Glomerular endothelial cell (primary cell): ENCODE measurements at places on chromosomes 4 and X. TPM values are rescaled to one million over a fixed set of nuclear protein-coding genes. Genes with fewer than 3 reads are reported as not detected.
A peak's percentile ranks its signal among the peaks of the same experiment; 100 is the strongest.

GRCh38 chr4:80294206-80294605 lies 27.7 kb downstream of the FGF5 start:
- no peak for DNase-seq

GRCh38 chr4:132132433-132132832 lies 1016.7 kb upstream of the PCDH10 start:
- DNase-seq = no peak

DNA sequence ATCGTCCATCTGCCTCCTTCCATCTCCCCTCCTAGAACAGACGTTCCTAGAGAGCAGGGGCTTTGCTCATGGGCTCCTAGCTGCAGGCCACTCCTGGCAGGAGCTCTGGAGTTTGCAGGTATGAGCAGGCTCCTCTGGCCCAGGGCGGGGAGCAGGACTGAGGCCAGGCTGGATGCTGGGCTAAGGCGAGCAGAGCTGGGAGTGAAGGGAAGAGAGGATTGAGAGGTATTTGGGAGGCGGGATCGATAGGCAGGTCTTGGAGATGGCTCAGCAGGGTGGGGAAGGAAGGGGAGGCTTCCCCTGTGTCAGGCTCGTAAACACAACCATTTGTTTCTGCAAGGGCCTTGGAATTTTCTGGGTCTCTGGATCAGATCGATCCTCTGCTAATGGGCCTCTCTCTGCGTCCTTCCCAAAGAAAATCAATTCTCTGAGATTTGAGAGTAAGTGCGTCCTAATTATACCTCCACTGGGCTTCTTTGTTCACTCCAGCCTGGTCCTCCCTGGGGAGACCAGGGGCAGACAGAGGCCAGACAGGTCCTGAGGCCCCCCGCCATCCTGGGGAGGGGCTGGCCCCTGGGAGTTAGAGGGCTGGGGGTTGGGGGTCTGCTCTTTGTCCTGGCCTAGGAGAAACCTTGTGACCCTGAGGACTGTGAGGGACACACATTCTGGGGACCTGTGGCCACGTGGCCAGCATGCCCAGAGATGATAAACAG lies 94.8 kb upstream of the PSAPL1 start:
- no peak for DNase-seq

DNA sequence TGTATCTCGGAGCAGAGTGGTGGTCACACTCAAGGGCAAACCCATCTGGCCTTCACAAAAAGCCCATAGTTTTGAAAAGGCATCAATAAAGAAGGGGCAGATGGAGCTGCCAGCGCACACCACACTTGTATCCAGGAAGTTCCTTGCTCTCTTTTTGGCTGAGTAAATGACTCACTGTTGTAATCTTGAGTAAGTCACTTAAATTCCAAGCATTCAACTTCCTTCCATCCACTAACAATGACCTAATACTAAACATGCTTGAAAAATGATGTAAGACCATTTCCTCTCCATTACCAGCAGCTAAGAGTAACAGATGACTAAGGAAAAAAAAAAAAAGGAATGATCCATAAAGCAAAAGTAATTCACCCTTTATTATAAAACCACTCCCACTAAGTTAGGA lies 32.4 kb upstream of the MYOZ2 start:
- peak; percentile 96 for DNase-seq

GRCh38 chrX:67543818-67544217 lies at the start of gene AR:
TSS of gene AR (plus strand) at chrX:67544021. CDS start at chrX:67545147, 1,126 bp downstream.
- no peak for DNase-seq

DNA sequence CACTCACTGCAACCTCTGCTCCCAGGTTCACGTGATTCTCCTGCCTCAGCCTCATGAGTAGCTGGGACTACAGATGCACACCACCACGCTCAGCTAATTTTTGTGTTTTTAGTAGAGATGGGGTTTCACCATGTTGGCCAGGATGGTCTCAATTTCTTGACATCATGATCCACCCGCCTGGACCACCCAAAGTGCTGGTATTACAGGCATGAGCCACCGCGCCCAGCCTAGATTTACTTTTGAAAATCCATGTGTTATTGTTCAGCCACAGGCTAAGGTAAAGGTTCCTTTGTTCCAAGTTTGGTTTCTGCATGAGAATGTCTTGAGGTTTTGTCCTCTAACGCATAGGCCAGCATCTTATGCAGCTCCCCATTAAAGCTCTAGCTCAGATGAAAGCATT lies 371.6 kb downstream of the DMD start:
- no peak for DNase-seq

GRCh38 chrX:125850693-125851092 lies 315.4 kb downstream of the DCAF12L2 start:
- DNase-seq = no peak

GRCh38 chrX:85544609-85545008 lies 165.1 kb upstream of the POF1B start:
- no peak for DNase-seq

- no peak for DNase-seq
These were observed 269.2 kb upstream of the DDX53 start for GRCh38 chrX:22730542-22730941.

- DNase-seq = no peak
These were observed 50.6 kb upstream of the ACSL4 start for GRCh38 chrX:109783701-109784079.

- no peak for DNase-seq
These were observed 190.9 kb upstream of the MAB21L2 start for GRCh38 chr4:150391052-150391451.

DNA sequence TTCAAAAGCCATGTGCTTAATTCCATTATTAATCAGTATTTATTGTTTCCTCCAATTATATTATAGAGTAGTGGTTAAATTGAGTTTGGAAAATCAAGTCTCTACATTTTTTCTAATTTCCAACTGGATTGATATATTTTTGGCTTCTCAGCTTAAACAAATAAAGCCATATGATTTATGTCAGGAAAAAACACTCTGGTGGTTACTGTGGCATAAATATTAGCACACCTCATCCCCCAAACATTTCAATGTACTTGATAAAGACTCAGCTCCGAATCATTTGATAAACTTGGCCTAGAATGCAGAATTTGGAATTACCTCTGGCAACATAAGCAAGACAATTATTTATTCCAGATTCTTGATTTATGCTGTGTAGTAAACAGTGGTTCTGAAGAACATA lies 2313.8 kb downstream of the ARAP2 start:
- DNase-seq = no peak

DNA sequence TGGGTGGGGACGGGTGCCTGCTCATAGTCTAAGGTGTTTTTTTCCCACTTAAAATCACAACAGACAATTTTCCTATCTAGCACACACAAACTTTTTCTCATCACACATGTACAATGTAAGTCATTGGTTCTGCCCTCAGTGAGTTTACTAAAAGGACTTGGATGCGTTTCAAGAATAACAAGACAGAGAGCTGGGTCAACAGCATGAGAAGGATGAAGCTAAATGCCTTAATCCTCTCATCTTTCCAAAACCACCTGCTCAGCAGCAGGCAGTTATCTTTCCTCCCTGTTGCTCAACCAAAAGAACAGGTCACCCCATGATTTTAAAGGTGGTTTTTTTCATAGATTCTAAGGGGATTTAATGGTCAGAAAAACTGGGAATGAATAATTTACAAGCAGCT lies 40.1 kb downstream of the OFD1 start:
- DNase-seq = no peak

- DNase-seq = no peak
These were observed 59.8 kb upstream of the HS6ST2 start for GRCh38 chrX:133018229-133018628.

DNA sequence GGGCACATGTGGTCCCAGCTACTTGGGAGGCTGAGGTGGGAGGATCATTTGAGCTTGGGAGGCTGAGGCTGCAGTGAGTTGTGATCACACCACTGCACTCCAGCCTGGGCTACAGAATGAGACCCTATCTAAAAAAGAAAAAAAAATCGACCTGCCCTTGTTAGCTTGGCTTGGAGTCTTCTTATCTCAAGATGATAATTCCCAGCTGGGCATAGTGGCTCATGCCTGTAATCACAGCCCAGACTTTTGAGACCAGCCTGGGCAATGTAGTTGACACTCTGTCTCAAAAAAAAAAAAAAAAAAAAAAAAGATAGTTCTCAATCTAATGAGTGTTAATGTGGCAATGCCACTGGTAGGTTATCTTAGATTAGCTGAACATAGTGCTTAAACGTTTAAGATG lies 41.0 kb downstream of the QRFPR start:
- DNase-seq = no peak

DNA sequence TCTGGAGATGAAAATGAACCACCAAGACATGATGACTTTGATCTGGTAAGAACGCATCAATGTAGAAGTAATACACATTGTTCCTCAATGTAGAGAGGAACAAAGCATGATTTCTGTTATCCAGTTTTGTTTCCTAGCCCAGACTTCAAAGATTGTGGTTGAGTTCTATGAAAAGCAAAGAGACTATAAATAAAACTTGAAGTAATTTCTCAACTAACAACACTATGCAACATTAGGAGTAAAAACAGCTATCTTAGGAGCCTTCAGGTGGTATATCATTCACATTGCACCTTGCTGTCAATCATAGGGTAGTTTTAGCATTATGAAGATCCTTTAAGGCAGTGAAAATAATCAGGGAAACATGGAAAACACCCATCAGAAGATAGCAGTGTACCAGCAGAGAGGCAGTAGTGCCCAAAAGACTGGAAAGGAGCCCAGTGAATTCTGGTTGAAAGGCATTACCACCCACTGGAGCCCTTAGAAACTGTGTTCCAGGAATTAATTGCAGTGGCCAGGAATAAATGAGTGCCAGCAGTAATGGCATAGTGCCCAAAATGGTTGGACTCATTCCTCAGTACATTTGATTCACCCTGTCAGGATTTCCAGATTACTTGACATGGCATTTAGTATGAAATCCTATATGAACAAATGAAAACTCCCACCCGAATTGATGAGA lies 300.7 kb upstream of the CXXC4 start:
- DNase-seq = no peak

DNA sequence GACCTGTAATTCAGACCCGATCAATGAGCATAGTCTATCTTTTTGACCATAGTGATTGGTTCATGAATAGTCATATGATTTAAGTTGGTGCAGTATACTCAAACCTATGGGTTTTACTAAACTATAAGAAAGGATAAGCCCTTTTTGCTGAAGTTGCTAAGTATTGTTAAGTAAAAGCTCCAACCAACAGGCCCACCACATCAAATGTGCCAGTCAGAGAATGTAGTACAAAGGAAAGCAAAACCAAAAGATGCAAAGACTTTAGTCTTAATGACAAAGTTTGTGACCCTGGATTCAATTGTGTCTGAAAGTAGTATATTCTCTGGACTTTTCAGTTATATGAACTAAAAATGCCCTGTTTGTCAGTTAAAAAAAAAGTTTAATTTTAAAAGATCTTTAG lies 208.1 kb upstream of the TET2 start:
- DNase-seq = no peak

- no peak for DNase-seq
These were observed 14.6 kb downstream of the AMOT start for GRCh38 chrX:112826023-112826422.

DNA sequence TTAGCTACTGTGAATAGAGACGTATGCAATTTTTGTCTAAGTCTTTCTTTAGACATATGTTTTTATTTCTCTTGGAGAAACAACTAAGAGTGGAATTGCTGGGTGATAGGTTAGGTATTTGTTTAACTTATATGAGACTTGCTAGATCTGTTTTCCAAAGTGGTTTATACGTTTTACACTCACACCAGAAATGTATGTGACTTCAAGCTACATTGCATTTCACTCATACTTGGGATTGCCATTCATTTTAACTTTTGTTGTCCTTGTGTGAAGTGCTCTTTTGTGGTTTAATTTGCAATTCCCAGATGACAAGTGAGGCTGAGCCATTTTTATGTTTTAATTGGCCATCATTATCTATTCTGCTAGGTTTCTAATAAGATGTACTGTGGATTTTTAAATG lies 817.2 kb downstream of the GLUD2 start:
- no peak for DNase-seq

GRCh38 chr4:80980239-80980638 lies 50.3 kb upstream of the BMP3 start:
- no peak for DNase-seq

GRCh38 chrX:9913146-9913433 lies 54.1 kb upstream of the CLDN34 start:
- DNase-seq = no peak

DNA sequence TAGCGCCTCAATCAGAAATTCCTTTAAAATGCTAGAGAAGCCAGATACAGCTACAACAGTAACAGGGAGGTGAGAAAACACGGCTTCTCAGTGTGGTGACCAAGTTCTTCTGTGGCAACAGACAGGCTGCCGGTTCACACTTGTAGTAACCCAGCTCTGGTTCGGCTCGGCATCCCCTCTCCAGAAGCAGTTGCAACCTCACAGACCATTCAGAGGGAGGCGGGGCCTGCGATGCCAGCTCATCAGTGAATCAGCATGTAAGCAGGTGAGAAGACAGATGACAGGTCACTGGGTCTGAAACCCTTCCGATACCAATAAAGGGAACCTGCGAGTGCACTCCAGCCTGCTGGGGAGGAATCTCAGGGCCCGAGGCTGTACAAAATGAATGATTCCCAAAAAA lies 251.0 kb downstream of the KCNIP4 start:
- DNase-seq = no peak

- DNase-seq = no peak
These were observed 1.7 kb upstream of the GPR143 start for GRCh38 chrX:9767375-9767774.

DNA sequence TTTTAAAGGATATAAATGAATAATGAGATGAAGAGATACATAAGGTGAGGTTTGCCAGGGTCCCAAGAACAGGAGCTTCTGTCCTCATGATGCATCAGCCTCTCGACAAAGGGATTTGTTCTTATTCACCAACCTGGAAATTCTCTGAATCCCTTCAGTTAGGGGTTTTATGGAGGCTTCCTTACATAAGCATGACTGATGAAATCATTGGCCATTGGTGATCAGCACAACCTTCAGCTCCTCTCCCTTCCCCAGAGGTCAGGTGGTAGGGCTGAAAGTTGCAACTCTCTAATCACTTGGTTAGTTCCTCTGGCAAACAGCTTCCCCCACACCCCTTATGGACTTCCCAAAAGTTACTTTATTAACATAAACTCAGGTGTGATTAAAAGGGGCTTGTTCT lies 222.0 kb downstream of the SPRY1 start:
- no peak for DNase-seq

- DNase-seq = no peak
These were observed 89.8 kb upstream of the ARMCX2 start for GRCh38 chrX:101749436-101749835.

DNA sequence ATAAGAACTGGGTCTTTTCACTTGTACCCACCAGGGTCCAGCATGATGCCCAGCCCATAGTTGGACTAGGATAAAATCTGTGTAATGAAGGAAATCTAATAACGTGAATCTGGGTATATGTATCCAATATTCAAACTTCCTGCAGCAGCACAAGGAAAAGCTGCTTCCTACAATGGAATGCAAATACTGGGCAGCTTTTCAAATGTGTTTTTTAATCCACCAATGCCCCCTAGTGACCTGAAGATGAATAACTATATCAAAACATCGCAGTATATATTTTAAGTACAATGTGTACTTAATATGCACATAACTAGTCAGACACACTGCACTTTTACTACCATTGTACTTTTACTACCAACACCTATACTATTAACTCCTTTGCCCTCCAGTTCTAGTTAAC lies 5.3 kb downstream of the APOO start:
- DNase-seq = no peak

The WAS gene
- 0.39 and 0.53 TPM in 2 replicates for total RNA-seq

The PAGE2B gene
- not detected in 2 replicates for total RNA-seq

The ACSL1 gene
- 10.9 and 27.1 TPM in 2 replicates for total RNA-seq

The GLRB gene
- total RNA-seq = 0.53 and 2.6 TPM in 2 replicates

The CHRNA9 gene
- not detected in 2 replicates for total RNA-seq

The HMGN5 gene
- total RNA-seq = 0.29 and 5.5 TPM in 2 replicates

The PARM1 gene
- total RNA-seq = 0.06 and 0.24 TPM in 2 replicates

The INTU gene
- total RNA-seq = 2.1 and 8.1 TPM in 2 replicates

The ARMCX4 gene
- 5.8 and 7.2 TPM in 2 replicates for total RNA-seq

The SUPT20HL2 gene
- not detected in 2 replicates for total RNA-seq

The FHIP1A gene
- total RNA-seq = 0.73 and 1.3 TPM in 2 replicates

The H2BW2 gene
- not detected in 2 replicates for total RNA-seq
